ENCODE measurements at places on chromosomes 7 and 10.

DNA sequence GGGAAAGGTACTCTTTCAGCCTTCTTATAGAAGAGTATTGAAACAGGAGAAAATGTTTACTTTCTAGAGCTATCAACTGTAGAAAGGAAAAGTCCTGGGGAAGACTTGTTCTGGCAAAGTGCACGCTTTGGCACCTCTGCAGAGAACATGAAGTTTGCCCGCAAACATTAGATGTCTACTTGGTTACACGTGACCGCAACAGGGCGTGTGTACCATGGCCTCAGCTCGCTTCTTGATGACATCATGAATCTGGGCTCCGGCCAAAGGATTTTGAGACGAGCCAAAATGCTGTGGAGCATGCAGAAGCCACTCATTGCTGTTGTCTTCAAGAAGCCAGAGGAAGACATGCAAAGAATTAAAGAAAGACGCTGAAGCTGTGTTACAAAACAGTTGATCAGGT lies 8.6 kb upstream of the TAS2R60 start:
- DNase-seq = no peak

DNA sequence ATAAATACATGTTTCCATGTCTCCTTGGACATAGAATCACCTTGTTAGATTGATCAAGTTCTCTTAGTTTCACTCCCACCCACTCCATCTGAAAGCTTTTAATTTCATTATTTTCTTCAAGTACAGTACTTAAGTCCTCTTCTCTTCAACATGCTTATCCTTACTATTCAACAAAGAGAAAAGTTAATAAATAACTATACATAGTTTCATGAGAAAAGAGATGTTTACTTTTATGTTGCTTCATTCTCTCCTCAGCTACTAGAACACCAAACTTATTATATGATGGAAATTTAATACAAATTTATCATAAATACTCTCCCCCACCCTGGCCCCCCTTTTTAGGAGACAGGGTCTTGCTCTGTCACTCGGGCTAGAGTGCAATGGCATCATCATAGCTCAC lies 33.5 kb downstream of the ASZ1 start:
- DNase-seq = no peak

- DNase-seq = no peak
These were observed 226.5 kb downstream of the INHBA start for GRCh38 chr7:41476460-41476803.

DNA sequence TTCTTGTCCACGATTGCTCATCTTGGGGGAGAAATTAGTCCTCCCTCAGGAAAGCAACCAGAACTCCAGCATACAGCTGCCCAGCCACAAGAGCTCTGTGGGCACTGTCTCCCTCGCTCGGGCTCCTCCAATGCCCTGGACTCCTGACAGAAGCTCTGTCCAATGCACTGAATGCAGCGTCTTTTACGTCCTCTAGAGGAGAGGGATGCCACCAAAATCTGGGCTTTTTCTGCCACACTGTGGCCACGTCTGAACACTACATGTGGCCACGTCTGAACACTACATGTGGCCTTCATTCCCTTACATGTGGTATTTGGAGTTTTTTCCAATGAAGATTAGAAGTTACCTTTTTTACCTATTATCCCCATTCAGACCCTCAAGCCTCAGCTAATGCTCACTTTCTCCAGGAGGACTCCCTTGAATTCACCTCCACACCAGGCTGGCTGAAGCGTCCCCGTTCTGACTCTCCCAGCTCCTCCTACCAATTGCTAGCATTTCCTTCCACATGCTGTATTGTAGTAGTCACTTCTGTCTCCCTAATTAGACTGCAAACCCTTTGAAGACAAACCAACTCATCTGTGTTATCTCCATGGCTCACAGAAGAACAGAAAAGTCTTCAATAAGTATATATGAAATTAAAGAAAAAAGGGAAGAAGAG lies 134.3 kb upstream of the PDE1C start:
- no peak for DNase-seq

- DNase-seq = no peak
These were observed 17.3 kb upstream of the ADRB1 start for GRCh38 chr10:114026189-114027040.

DNA sequence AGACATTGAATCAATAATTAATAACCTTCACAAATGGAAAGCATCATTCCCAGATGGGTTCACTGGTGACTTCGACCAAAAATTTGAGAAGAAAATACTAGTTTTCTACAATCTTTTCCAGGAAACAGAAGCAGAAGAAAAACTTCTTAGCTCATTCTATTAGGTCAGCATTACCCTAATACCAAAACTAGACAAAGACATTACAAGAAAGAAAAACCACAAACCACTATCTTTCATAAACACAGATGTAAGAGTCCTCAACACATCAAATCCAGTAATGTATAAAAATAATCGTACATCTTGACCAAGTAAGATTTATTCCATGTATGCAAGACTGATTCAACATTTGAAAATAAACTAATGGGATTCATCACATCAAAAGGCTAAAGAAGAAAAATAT lies 64.0 kb upstream of the CDK1 start:
- no peak for DNase-seq

- no peak for DNase-seq
These were observed 43.6 kb downstream of the GUSB start for GRCh38 chr7:65938336-65938895.

GRCh38 chr10:100872034-100872791 lies 40.5 kb upstream of the SLF2 start:
- DNase-seq = no peak

DNA sequence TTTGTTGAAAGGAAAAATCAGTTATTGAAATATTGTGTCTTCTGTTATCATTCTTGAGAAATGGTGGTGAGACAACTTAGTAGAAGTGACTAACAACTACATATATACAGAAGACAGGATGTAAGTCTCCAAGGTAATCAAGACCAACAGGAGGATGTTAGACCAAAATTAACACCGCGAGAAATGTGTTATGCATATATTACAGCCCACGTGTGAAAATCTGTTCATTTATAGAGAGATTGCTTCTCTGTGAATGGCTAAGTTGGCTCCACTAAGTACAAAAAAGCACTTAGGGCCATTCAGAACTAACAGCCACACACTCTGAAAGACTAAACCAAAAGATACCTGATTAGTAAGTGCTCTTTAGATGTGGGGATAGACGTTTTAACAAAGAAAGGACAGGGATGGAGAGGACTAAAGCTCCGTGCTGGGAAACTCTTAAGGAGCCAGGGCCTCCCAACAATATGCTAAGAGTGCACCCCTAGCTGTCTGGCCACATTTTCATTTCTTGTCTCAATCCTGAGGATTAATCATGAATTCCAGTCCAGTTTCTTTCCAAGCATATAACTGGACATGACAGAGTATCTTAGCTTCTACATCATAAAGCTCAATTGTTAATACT lies 26.5 kb downstream of the HDAC9 start:
- DNase-seq = no peak

DNA sequence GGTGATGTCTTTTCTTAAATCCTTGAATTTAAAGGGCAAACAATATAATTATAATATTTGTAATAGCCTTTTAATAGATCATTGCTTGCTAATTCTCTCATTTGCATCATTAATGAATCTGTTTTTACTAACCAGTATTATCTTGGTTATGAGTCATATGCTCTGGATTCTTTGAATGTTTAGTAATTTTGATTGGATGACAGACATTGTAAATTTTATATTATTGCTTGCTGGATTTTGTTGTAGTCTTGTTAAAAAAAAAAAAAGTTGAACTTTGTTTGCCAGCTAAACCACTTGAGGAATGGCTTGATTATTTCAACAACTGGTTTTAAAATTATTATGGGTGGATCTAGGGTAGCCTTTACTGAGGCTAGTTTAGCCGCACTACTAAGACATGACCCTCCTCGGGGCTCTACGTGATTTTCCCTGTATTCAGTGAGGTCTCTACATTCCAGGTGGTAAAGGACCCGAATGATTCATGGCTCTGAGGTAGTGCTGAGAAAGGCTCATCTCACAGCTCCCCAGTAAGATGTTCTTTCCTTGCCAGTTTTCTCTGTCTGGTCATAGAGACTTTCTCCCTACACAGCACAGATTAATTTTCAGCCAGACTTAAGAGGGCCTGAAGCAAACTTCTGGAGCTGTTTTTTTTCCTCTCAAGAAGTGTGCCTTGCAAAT lies 8.5 kb downstream of the C10orf90 start:
- no peak for DNase-seq

GRCh38 chr7:101882595-101883564 lies 65.5 kb downstream of the CUX1 start:
- DNase-seq = no peak

DNA sequence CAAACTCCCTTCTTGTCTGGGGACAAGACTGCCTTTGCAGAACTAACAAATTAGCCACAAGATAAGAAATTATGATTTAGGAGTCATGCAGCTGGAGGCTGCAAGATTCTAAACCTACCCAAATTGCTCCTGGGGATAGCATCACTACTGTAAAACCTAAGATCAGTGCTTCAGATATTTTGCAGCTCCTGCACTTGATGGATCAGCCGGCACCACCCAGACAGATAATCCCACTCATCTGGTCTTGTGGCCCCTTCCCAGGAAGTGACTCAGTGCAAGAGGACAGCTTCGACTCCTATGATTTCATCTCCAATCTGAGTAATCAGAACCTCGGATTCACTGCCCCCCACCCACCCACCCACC lies 181.9 kb downstream of the AKR1D1 start:
- no peak for DNase-seq

GRCh38 chr10:63030536-63030935 lies 102.6 kb upstream of the NRBF2 start:
- no peak for DNase-seq

GRCh38 chr10:13483073-13483472 lies 45.7 kb downstream of the BEND7 start:
- no peak for DNase-seq

- DNase-seq = peak; percentile 38
These were observed 149.5 kb downstream of the ARID5B start for GRCh38 chr10:62050893-62051433.
